Bronchial epithelial cell (primary cell): ENCODE measurements at places on chromosomes 1 and 21. TPM values are rescaled to one million over a fixed set of nuclear protein-coding genes. Genes with fewer than 3 reads are reported as not detected.

The GJA4 gene
- not detected in 2 replicates for total RNA-seq

- DNase-seq, result no peak
Observed at GRCh38 chr1:30294508-30294907, 428.9 kb downstream of the MATN1 start.

The MAN1C1 gene
- under 0.01 and 0.26 TPM in 2 replicates for total RNA-seq

GRCh38 chr21:31172328-31172727 is 134.1 kb upstream of the KRTAP19-8 start:
- no peak for DNase-seq

DNA sequence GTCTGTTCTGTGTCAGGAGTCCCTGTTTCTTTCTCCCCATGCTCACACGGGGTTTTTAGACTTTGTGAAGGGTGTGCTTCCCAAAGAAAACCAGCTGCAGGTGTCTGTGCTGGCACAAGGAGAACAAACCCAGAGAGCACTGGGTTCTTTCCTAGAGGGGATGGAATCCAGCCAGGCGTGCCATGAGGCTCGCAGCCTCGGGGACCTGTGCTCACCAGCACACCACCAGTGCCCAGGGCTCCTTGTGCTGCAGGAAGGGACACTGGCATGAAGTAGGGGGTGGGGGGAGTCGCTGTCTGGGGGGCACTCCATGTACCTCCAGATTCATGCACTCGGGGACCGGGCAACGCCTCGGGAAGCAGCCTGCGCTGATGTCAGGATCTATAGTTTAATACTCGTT is 57.9 kb downstream of the AGPAT3 start:
- DNase-seq, result no peak

The SYF2 gene
- total RNA-seq, result 34.7 and 43.7 TPM in 2 replicates

- peak; percentile 78 for DNase-seq
Observed at GRCh38 chr1:234755449-234755863, 145.5 kb upstream of the IRF2BP2 start.

GRCh38 chr1:226798427-226799411 is 59.6 kb upstream of the ITPKB start:
- no peak for DNase-seq

DNA sequence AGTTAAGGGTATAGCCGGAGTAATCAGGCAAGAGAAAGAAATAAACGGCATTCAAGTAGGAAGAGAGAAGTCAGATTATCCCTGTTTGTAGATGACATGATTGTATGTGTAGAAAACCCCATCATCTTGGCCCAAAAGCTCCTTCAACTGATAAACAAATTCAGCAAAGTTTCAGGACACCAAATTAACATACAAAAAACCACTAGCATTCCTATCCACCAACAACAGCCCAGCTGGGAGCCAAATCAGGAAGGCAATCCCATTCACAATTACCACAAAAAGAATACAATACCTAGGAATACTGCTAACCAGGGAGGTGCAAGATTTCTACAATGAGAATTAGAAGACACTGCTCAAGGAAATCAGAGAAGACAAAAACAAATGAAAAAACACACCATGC is 45.3 kb downstream of the MAST2 start:
- no peak for DNase-seq

The SLAMF1 gene
- total RNA-seq, result not detected in 2 replicates

DNA sequence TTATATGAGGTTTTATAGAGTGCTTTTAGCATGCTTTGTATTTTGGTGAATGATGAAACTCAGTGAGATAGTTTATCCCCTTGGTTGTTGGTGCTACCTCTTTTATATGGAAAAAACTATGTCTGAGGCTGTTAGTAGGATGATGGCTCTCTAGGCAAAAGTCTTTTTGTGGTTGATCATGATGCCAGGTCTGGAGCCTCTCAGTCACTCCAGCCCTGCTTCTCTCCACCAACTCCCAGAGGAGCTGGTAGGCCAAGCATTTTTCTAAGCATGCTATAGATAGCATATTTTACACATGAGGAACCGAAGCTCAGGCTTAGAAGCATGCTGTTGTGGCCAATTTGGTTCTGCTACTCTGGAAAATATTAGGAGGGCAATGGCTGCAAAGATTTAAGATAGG is 82.2 kb downstream of the FMN2 start:
- no peak for DNase-seq

- peak; percentile 48 for DNase-seq
Observed at GRCh38 chr1:155051777-155052398, 772 bp downstream of the ADAM15 start.

DNA sequence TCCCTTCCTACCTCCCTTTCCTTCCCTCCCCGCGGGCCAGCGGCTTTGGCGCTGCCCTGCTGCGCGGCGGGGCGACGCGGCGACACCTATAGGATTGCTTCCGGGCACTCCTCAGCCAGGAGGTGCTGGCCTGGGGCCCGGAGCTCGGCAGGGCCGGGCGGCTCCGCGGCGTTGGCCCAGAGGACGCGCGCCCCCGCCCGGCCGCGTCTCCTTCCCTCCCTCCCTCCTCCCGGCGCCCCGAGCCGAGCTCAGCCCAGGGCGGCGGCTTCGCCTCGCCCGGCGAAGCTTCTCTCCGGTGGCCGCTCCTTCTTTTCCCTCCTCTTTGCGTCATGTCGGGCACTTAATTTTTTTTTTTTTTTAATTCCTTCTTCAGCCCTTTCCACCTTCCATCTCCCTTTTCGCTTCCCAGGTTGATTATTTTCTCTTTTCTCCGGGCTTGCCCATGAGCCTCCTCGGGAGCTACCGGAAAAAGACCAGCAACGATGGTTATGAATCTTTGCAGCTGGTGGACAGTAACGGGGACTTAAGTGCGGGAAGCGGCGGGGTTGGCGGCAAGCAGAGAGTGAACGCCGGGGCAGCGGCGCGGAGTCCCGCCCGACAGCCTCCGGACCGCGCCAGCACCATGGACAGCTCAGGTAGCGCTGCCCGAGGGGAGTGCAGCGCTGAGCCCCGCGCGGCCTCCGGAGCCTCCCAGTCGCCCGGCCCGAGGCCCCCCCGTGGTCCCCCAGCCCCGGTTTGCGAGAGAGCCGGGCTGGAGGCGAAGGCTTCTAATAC is at the start of gene DNAJC6:
Gene DNAJC6 (plus strand): TSS at position 240 of the 774 bp plus-strand sequence. CDS start 203 bp downstream, at position 443.
- DNase-seq, result peak; percentile 29

The SPRR1A gene
- 41.2 TPM in 1 of 2 replicates, not detected in the other for total RNA-seq

GRCh38 chr1:46410156-46411009 is 16.3 kb downstream of the FAAH start:
- no peak for DNase-seq

GRCh38 chr1:18529714-18530113 is 49.0 kb downstream of the KLHDC7A start:
- no peak for DNase-seq

DNA sequence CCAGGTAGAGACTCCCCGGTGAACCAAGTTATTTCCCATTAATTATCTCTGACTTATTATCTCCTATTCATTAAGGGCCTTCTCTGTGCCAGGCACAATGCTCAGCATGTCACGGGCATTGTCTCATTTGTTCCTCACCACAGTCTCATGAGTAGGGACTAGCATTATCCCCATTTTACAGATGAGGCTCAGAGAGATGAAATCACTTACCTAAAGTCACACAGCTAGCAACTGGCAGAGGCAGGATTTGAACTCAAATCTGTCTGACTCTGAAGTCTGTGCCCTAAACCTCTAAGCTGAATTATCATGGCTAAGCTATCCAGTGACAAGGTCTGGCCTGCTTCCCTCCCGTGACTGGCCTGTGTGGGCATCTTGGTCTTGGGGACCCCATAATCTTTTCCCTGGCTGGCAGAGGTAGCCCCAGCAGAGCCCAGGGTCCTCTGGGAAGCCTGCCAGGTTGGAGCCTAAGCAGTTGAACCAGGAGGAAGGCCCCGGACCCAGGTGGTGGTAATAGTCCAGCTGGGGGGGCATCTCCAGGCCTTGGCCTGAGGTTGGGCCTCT is 4.5 kb downstream of the MAP7D1 start:
- DNase-seq, result no peak

DNA sequence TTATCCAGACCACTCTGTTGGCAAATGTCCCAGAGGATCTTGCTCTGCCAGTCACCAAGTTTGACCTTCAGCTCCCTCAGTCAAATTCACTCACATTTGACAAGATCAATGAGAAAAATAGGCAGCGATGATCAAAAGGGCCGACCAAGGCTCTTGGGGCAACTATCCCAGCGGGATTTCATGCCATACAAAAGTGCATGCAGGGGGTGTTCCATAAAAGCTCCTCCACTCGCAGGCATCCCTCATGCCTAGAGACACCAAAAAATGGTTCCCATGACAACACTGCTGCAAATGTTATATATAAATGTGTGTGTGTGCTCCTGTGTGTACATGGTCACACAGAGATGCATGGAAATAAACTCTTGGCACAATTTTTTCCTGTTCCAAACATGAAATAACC is 16.2 kb upstream of the EIF4G3 start:
- no peak for DNase-seq

- DNase-seq, result no peak
Observed at GRCh38 chr1:230173187-230173975, 106.3 kb downstream of the GALNT2 start.

GRCh38 chr1:40507973-40508372 is 594 bp upstream of the EXO5 start:
- DNase-seq, result no peak

DNA sequence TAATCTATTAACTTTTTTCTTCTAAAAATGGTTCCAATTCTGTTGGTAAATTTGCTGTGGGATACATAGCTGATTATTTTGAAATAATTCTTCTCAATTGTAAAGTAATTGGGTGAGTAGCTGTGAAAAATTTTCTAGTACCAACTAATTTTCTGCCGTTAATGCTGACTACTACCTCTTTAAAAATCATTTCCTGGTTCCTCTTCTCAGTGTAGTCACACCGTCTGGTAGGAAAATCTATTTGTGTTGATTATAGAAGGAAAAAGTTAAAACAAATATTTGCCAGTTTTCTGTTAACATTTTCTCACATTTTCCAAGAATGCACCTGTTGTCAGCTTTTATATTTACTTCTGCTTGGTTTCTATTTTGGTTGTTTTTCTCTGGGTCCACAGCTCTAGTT is 82.0 kb downstream of the MAP3K21 start:
- DNase-seq, result no peak

DNA sequence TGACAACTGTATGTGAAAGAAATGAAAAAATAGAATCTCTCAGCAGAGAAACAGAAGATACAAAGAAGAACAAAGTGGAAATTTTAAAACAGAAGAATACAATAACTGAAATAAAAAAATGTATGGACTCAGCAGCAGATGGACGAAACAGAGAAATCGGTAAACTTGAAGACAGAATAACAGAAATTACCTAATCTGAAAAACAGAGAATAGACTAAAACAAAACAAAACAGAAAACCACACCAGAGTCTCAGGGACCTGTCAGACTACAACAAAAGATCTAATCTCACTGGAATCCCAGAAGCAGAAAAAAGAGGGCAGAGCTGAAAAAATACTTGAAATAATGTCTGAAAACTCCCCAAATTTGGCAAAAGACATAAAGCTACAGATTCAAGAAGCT is 83.0 kb downstream of the ZSWIM5 start:
- no peak for DNase-seq

The CRYAA gene
- total RNA-seq, result not detected in 2 replicates

GRCh38 chr1:153355445-153356071 is 2.1 kb upstream of the S100A9 start:
- DNase-seq, result peak; percentile 72

- DNase-seq, result no peak
Observed at GRCh38 chr1:60849401-60849800, 233.0 kb upstream of the NFIA start.

The UBR4 gene
- 66.1 and 97.4 TPM in 2 replicates for total RNA-seq

DNA sequence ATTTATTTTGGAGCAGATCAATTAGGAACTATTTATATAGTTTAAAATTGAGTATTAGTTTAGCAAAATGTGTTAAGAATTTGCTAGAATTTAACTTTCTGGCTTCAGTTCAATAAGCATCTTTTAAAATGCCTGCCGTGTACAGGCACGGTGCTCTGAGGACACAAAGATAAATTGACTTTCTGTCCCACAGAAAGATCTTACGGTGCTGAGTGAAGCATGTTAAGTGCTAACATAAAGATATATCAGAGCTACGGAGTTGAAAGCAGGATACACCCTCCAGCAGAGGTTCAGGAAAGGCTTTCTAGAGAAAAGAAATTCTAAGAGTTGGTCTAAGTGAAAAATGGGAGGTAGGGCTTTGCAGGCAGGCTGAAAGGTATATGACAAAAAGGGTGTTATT is 305.4 kb downstream of the GRIK1 start:
- no peak for DNase-seq

The EVA1C gene
- 8.8 and 9.0 TPM in 2 replicates for total RNA-seq
